ENCODE measurements at places on chromosomes 6 and 20. TPM values are rescaled to one million over a fixed set of nuclear protein-coding genes. Genes with fewer than 3 reads are reported as not detected.

The TBCC gene
- 18.4 TPM for total RNA-seq

- DNase-seq: peak; percentile 51
Observed at GRCh38 chr6:15734118-15734897, 71.5 kb upstream of the DTNBP1 start.

- DNase-seq: peak; percentile 70
Observed at GRCh38 chr6:24667378-24667803, 514 bp downstream of the ACOT13 start.

The ANKEF1 gene
- total RNA-seq: 0.58 TPM

GRCh38 chr6:129874837-129875236, 13.7 kb upstream of the TMEM244 start:
- no peak for DNase-seq

DNA sequence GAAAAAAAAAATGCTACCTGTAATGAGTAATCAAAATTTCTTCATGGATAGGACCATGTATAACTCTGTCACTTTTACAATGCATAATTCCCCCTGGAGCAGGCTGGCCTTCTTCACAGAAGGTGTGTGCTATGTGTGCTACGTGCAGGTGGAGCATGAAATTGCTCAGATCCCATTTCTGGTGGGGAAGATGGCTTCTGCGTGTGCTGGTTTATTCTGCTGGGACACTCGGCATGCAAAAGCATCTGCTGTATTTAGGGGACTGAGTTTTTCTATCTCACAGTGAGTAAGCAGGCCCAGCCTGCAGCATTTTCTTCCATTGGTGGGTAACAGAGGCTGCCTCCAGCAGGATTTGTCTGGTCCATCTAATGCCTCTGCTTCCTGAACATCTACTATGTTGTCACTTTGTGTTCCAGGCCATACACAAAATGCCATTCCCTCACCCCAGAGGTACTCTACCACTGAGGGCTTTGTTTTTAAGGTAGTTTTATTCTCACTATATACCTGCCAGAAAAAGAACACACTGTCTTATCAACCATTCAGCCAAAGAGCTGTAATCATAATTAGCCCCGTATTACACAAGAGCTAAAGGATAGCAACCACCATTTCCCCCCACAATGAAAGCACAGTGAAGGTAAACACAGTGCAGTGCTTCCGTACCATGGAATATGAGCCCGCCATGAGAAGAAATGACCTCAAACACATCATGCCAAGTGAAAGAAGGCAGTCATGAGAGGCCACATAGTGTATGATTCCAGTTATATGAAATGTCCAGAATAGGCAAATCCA, 62.4 kb downstream of the SYNDIG1 start:
- no peak for DNase-seq

The MAP3K5 gene
- total RNA-seq: 8.8 TPM

DNA sequence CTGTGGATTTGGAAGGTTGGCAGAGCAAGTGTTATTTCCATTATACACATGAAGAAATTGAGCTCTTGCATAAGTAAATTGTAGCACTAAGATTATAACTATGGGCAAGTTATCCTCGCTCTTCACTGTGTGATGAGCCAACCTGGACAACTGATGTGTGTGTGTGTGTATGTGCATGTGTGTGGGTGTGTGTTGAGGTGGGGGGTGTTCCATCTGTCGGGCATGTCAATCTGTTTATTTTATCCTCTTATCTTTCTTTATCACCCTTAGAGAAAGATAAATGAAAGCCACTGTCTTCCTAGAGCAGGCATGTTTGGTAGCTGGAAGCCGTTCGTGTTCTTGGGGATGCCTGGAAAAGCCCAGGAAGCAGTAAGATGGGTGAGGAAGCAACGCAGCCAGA, 3.0 kb upstream of the DSP start:
- no peak for DNase-seq

GRCh38 chr20:47490795-47491194, 10.9 kb upstream of the NCOA3 start:
- no peak for DNase-seq

The DPPA5 gene
- total RNA-seq: not detected

DNA sequence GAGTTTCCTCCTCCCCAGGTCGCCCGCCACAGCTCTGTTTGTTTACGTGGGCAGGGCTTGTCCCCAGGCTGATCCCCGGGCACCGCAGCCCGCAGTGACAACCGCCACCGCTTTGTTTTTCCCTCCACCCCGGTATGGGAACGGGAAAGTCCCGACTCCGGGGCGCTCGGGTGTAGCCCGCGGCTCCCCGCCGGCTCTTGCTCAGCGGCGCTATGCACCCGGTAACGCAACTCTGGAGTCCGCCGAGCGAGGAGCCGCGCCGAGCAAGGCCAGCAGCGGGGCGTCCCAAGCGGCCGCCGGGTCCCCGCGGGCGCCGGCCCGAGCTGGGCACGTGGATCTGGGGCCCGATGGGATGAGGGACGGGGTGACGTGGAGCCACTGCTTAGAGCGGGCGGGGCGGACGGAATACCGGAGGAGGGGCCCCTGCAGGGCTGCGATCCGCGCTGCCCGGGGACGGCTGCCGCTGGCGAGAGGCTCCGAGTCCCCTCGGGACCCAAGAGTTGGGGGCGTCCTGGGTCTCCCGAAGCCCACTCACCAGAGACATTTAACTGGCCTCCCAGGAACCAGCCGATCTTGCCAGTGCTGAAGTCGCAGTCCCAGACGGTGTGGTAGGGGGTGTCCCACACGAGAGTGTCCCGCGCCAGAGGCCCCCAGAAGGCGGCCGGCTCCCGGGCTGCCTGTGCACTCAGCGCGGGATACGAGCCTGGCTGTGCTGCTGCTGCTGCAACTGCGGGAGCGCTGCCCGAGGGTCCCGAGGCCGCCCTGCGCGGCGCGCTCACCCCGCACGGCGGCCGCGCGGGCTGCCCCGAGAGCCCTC, 497 bp downstream of the ACSS1 start:
- DNase-seq: peak; percentile 95

- DNase-seq: no peak
Observed at GRCh38 chr6:135883045-135883444, 31.5 kb downstream of the PDE7B start.

The PAX1 gene
- not detected for total RNA-seq

DNA sequence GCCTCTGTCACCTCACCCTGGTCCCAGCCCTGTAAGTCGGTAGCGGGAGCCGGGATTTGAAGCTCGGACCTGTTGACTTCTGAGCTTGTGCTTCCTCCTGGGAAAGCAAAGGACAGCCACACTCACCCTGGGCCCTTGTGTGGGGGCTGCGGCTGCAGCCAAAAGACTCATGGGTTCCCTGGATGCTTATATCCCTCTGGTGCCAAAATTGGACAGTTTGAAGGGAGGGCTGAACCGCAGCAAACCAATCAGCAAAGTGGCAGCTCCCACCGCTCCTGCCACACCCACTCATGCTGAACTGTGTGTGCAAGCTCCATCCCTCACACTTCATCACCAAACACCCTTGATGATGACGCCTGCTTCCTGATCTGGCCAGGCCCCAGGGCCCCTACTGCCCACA, 3.9 kb upstream of the CCN5 start:
- DNase-seq: no peak

DNA sequence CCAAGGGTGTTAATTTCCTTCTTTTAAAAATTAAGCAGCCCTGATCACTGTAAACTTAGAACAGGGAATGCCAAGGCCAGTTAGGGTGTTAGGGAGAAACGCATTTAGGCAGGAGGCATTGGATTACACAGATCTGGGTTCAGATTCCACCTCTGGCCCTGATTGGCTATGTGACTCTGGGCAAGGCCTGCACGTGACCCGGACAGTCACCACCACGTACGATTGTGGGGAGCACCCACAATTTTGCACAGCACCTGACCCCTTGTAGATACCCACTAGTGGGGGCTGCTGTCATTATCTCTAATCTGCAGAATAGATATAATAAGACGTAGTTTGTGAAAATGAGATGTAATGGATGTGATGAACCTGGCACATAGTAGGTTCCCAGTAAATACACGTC, 59.5 kb upstream of the ZNFX1 start:
- DNase-seq: no peak

The SPATS1 gene
- not detected for total RNA-seq

DNA sequence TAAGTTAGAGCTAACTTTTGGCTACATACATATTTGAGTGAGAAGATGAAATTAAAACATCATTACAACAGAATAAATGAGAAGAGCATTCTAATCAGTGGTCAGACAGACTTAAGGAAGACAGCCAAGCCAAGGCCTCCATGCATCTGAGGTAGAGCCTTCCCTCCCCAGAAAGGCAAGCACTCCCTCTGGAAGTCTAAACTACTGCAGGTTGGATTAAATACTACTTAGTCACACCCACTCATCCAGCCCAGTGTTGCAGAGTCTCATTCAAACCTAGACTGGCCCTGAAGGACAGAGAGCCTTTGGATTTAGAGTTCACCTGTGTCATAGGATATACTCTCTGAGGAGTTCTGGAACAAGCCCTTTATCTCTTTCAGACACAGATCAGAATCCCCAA, 29.2 kb downstream of the TMX4 start:
- no peak for DNase-seq

DNA sequence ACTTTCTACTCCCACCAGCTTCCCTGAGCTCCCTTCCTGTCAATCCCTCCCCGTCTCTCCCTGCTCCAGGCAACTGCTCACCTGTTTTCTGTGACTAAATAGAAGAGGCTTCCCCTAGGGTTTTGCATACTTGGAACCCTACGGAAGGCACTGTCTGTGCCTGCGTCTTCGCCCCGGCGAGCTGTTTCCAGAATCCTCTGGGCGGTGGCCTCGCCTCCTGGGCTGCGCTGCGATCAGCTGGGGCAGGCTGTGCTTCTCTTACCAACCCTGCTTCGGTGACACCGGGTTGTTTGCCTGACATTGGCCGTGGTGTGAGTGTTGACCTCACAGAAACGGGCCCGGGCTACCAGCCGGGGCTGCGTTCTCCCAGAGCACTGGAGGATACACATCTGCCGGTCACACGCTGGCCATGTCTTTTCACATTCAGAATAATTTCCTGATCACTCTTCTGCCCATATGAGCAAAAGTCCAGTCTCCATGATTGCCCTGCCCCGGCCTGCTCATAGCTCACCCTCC, 29.4 kb upstream of the CCR6 start:
- no peak for DNase-seq

DNA sequence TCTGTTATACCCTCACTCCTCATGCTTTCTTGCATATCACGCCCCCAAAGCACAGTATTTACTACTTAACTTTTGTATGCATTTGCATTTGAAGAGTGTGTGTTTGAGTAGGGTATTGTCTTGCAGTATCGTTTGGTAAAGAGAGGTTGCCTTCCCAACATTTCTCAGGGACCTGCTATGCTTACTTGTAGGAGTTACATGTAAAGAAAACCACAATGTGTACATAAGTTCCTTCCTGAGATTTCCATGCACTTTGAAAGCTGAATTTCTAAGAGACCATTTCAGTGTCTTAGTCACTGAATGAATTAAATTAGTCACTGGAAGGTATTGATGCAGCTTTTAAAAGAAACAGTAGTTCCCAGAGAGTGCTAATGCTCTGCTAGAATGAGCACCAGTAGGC, 159.3 kb upstream of the LAMA2 start:
- no peak for DNase-seq

The CNBD2 gene
- total RNA-seq: 3.1 TPM
